ENCODE measurements at places on chromosomes 13 and 19.

- no peak for DNase-seq
These were observed 53.9 kb downstream of the COG3 start for GRCh38 chr13:45518525-45519245.

- DNase-seq, result no peak
These were observed 1.6 kb upstream of the BBC3 start for GRCh38 chr19:47232422-47233211.

DNA sequence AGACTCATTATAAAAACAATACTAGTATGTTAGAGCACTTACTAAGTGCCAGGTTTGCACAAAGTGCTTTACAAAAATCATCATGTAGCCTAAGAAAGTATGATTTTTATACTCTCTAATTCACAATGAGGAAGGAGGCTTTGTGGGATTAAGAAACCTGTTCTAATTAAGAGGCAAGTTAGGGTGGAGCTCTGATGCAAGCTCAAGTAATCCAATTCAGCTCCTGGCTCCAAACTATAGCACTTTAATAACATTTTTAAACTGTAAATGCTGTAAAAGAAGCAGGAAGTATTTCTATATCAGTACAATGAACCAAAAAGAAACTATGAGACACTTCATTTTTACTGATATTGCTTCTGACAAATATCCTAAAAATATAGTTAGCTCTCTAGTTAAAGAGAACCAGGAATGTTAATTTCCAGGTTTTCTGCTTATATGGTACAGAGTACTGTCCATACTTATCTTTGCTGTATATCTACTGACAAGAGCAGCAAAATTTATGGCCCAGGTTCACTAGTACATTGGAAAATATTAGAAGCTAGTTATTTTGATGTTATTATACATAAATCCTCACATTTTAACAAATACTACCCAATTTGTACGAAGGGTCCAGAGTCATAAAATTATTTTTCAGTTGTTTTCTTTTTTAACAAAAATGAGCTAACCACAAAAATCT, 482.0 kb downstream of the DIAPH3 start:
- no peak for DNase-seq

- no peak for DNase-seq
These were observed 28.7 kb upstream of the LMO7 start for GRCh38 chr13:75607447-75607846.

DNA sequence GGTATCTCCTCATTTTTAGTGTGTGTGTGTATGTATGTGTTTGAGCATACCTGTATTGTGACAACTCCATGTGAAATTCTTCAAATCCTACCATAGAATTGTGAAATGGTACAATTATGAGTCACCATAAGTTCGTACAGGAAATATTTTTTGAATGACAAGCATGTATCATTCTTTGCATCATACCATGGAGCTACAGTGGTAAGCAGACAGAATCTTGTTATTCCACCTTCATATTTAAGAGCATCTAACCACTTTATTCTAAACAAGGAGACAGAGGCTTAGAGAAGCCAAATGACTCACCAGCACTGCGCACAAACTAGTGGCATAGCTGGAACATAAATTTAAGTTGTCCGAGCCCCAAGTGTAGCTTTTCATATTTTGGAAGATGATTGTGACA, 4.5 kb upstream of the EPSTI1 start:
- no peak for DNase-seq
